ENCODE measurements at places on chromosomes 2 and 18. TPM values are rescaled to one million over a fixed set of nuclear protein-coding genes. Genes with fewer than 3 reads are reported as not detected.

The RIT2 gene
- not detected for total RNA-seq

The GCG gene
- 55.2 TPM for total RNA-seq

The UPP2 gene
- total RNA-seq = not detected

The DQX1 gene
- 44.0 TPM for total RNA-seq

The VWA3B gene
- 2.9 TPM for total RNA-seq

The CCBE1 gene
- total RNA-seq = 8.0 TPM

The EFR3B gene
- 2.5 TPM for total RNA-seq

The PDE11A gene
- total RNA-seq = 1.9 TPM

The FAM161A gene
- total RNA-seq = 1.2 TPM

The RPS27A gene
- 656 TPM for total RNA-seq

The PNO1 gene
- 5.5 TPM for total RNA-seq

The PLGLB1 gene
- 1.6 TPM for total RNA-seq

The IL36RN gene
- not detected for total RNA-seq

The DCDC2C gene
- not detected for total RNA-seq

The CDKL4 gene
- total RNA-seq = 0.78 TPM

The CCDC85A gene
- total RNA-seq = 0.81 TPM

The CNNM4 gene
- total RNA-seq = 142 TPM

The MRPL30 gene
- total RNA-seq = 23.5 TPM

The PCARE gene
- total RNA-seq = not detected

The SAG gene
- not detected for total RNA-seq

The MYOM1 gene
- 3.5 TPM for total RNA-seq

The SKOR2 gene
- not detected for total RNA-seq

The RASGRP3 gene
- 2.8 TPM for total RNA-seq

The NOTO gene
- not detected for total RNA-seq

The ASB18 gene
- total RNA-seq = not detected

The STON1 gene
- total RNA-seq = 13.3 TPM

The TTN gene
- 1.7 TPM for total RNA-seq

The INO80B gene
- 27.7 TPM for total RNA-seq

The LANCL1 gene
- total RNA-seq = 20.0 TPM

The SP100 gene
- 69.3 TPM for total RNA-seq

The KANSL1L gene
- 4.7 TPM for total RNA-seq

The KIF5C gene
- 2.7 TPM for total RNA-seq

The CD28 gene
- total RNA-seq = 1.7 TPM

The ERFE gene
- total RNA-seq = not detected

The UGT1A6 gene
- total RNA-seq = 10.2 TPM

The KCNF1 gene
- total RNA-seq = 0.43 TPM

The B4GALT6 gene
- total RNA-seq = 6.0 TPM

The COL4A3 gene
- 0.61 TPM for total RNA-seq

The PCBP1 gene
- total RNA-seq = 263 TPM

The SNRNP27 gene
- 30.7 TPM for total RNA-seq

The PJVK gene
- 1.1 TPM for total RNA-seq

The UGT1A1 gene
- 4.0 TPM for total RNA-seq

The GPR45 gene
- not detected for total RNA-seq

The CTLA4 gene
- total RNA-seq = not detected

The MORN2 gene
- 9.8 TPM for total RNA-seq

The MOB1A gene
- 138 TPM for total RNA-seq

The RNF144A gene
- 21.2 TPM for total RNA-seq

The FBLN7 gene
- 1.5 TPM for total RNA-seq

The AQP4 gene
- not detected for total RNA-seq

The NT5C1B gene
- not detected for total RNA-seq

The IL1RN gene
- 2.6 TPM for total RNA-seq

The VWC2L gene
- not detected for total RNA-seq

The GAL3ST2 gene
- total RNA-seq = 50.8 TPM

The NCOA1 gene
- total RNA-seq = 34.2 TPM

The RRM2 gene
- total RNA-seq = 40.0 TPM

The SP5 gene
- total RNA-seq = 1.3 TPM

The RTTN gene
- total RNA-seq = 10.0 TPM

All from left colon (tissue), 2 donors.